ENCODE measurements at places on chromosomes 7 and 10.
A peak's percentile ranks its signal among the peaks of the same experiment; 100 is the strongest.

- no peak for DNase-seq
These were observed 30.0 kb downstream of the AGAP4 start for GRCh38 chr10:45817130-45817859.

GRCh38 chr7:80161466-80161865, 26.8 kb downstream of the GNAI1 start:
- DNase-seq, result no peak

DNA sequence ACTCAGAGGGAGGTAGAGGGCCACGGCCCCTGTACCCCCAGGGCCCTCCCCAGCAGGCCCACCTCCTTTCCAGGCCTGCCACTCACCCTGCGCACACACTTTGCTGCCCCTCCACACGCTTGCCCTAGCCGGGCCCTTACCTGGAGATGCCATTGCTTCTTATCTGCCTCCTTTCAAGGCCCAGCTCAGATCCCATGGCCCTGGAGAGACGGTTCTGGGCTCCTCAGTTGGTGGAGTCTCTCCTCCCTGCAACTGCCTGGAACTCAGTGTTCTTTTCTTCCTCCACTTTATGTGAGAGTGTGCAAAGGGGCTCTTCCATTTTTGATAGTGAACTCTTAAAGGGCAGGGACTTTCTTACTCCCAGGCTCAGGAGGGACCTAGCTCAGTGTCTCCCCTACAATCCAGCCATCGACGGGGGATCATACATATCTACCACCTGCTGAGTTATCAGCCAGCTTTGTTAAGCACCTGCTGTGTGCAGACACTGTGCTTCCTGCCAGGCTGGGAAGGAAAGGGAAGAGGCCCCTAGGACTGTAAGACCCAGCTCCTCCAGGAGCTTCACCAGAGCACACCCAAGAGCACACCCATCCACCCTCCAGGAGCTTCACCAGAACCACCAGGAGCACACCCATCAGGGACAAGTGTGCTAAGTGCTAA, 89.3 kb upstream of the MACROH2A2 start:
- no peak for DNase-seq

- DNase-seq, result no peak
These were observed 573.1 kb upstream of the FOXK1 start for GRCh38 chr7:4108951-4109350.

GRCh38 chr10:49387071-49387470, 8.8 kb downstream of the DRGX start:
- no peak for DNase-seq

DNA sequence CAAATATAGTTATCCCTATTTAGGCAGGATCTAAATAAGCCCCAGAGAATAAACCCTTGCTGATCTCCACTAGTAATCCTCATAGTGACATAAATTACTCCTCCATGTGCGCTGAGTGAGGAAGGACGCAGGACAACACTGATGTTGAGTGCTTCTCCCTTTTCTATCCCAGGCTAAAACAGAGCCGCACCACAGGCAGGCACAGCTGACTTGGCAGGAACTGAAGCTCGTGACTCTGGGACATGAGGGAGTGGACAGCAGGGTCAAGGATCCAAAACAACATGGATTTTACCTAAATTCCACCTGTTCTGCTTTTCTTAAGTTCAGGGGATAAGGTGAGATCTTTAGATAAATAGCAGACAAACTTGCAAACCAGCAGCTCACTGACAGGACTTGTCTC, 46.0 kb downstream of the VOPP1 start:
- DNase-seq, result no peak

DNA sequence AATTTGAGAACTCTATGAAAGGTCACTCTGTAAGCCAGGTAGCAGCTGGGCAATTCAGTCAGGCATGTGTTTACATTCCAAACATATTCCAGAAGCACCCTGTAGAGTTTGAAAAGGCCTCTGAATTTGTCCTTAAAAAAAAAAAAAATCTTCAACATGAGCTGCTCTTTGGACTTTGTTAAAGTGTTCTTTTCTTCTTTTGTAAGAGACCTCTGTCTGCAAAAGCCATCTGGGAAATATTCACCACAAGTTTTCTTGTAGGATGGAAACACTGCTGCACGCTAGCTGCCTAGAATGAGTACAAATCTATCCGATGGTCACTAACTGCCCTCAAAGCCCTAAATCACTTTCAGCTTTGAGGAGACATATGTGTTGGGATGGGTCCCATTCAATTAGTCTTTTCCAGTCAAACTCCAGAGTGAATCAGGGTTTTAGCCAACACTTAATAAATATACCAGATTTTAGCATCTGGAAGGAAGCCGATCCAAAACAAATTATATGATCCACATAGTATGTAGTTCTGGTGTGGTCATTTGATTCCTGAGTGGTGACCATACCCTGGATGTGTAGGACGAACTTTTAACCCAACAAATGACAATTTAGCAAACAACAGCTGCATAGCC, 85.9 kb downstream of the CD36 start:
- no peak for DNase-seq

DNA sequence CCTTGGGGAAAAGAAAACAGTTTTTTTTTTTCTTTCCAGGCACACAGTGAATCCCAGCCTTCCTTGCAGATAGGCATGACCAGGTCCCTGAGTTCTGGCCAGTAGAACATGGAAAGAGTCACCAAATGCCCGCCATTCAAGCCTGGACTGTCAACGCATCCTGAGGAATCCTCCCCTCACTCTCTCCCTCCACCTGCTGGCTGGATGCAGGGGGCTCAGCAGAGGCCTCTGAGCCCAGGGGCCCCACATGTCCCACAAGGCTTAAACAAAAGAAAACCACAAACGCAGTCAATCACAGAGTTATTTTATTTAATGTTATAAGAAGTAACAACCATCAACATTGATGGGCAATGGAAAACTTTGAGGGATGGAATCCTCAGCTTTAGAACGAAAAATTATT, 93.1 kb downstream of the JCAD start:
- DNase-seq, result no peak

DNA sequence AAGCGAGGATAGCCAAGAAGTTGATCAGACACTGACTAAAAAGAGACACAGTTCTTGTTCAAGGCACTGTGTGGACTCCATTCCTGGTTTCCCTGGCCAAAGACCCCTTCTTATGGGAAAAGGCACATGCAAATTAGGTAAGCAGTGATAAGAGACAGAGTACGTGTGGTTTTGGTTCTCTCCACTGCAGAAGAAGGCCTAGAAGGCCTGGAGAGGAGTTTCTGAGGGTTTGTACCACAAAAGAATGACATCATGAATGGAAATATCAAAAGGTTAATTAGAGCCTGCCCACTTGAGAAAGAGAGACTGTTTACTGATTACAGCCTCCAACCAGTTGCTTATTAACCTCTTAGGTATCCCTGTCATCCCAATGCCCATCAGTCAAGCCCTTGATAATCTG, 137.5 kb downstream of the ZNF365 start:
- DNase-seq, result no peak

GRCh38 chr7:54877683-54878082, 118.7 kb upstream of the SEC61G start:
- no peak for DNase-seq

DNA sequence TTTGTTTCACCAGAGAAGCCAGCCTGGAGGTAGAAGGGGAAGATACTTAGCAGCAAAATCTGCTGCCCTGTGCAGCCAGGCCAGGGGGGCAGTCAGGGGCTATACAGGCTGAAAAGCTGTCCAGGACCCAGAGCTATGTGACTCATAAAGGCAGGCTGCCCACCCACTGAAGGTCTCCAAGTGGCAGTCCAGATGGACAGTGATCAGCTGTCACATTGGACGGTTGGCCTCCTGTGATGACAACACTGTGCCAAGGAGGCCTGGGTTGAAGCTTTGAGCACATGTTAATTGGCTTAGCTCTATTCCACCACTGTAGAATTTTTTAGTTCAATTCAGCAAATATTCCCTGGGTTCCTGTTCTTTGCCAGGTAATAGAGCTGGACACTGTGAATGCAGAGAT, 577.3 kb upstream of the GALNT17 start:
- DNase-seq, result no peak

DNA sequence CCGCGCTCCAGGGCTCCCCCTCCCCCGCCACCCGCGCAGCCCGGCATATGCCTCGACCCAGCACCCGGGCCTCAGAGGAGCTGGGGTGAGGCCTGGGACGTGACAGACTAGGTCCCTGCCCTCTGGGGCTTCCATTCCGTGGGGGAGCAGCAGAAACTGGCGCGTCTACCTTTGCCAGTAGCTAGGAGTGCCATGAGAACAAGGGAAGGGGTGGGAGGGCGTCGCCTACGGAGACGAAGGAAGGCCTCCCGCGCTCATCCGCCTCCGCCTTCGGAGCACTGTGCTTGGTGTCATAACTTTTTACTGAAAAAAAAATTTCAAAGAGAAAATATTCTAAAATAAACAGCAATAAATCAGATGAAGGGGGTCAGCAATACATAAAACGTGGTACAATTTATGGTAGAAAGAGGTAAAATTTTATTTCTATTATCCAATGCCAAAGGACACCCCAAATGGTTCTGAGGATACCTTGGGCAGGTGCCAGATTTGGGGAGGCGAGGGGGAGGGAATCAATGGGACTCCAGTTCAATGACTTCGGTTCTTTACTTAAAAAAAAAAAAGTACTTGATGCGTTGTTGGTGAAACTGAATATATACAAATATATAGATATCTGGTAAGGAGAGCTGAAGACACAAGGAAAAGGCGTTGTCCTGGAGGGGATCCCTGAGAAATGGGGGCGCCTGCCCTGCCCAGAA, 35.1 kb upstream of the GRID1 start:
- DNase-seq, result no peak

- no peak for DNase-seq
These were observed 269.6 kb upstream of the FZD1 start for GRCh38 chr7:90994601-90995000.

GRCh38 chr10:6786579-6787031, 206.5 kb upstream of the PRKCQ start:
- DNase-seq, result no peak

DNA sequence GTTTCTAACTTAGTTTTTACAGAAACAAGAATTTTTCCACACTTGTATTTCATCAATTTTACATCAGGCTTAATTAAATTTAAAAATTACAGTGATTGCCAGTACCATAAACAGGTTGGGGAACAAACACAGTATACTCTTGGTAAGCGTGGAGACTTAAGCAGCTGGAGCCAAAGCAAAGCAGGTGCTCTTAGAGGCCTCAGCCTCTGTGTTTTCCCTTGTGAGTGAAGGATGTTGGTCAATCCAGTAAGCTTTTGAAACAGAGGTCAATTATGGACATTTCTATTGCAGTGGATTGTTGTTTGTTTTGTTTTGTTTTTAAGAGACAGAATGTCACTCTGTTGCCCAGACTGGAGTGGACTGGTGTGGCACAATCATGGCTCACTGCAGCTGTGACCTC, 100.6 kb upstream of the CELF2 start:
- DNase-seq, result no peak

- no peak for DNase-seq
These were observed 708 bp downstream of the UBN2 start for GRCh38 chr7:139231513-139232376.

DNA sequence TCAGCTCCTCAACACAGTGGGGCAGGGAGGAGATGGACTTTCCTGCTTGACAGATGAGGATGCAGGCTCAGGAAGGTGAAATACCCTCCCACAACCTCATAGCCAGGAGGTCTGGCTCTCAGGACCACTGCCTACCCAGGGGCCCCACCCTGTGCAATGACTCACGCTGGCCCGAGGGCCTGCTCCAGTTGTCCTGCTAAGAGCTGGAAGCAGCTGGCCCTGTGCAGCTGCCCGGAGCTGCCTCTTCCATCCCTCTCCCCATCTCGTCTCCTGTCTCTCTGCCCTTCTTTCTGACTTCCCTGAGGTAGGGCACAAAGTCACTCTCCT, 123.9 kb downstream of the ZMIZ1 start:
- no peak for DNase-seq

DNA sequence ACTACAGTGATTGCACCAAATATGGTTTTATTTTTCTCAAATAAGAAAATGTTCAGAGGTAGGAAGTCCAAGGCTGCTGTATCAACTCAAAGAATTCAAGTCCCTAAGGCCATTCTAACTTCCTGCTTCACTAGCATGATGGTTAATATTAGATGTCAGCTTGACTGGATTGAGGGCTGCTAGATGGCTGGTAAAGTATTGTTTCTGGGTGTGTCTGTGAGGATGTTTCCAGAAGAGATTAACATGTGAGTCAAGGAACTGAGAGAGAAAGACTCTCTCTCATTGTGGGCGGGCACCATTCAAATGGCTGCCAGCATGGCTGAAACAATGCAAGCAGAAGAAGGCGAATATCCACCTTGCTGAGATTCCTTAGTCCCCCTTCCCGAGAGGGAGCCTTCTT, 77.4 kb upstream of the NRBF2 start:
- no peak for DNase-seq

DNA sequence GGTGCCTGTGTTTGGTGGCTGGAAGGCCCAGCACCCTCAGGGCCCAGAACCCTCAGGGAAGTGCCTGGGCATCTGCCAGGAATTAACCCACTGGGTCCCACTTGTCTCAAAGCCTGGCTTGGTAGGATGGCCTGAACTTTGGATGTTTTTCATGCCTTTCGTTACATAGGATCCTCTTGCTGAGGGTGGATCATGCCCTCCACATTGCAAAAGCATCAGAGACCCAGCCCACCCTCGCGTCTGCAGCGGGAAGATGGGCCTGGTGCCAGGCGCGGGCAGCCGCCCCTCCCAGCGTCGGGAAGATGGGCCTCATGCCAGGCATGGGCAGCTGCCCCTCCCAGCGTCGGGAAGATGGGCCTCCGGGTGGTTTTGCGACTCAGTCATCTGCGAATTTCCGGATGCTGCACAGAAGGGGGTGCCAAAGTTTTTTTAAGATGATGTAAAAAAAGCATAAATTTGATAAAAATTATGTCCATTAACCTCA, 51.9 kb upstream of the PRKAR1B start:
- DNase-seq, result no peak

- no peak for DNase-seq
These were observed 8.9 kb downstream of the SFTPD start for GRCh38 chr10:79939969-79940368.

DNA sequence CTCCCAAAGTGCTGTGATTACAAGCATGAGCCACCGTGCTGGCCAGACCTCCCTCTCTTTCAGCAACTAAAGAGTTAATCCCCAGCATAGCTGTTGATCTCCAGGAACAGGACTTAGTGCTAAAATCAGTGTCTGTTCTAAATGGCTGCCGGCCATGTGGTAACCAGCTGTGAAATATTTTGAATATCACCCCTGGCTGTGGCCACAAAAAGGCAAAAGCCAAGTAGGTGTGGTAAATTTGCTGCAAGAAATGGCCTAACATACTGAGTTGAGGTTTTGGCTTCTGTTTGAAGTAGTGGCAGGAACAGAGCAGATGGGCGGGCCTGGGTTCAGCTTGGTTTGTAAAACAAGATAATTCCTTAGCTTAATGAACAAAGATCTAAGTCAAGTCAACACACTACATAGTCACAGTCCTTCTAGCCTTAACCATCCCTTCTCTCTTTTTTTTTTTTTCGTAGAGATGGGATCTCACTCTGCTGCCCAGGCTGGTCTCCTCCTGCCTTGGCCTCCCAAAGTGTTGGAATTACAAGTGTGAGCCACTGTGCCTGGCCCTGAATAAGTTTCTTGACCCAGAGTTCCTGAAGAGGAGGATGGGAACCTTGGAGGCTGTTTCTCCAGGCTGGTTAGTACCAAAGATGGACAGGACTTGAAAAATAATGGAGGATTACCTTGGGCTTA, 22.7 kb upstream of the AGFG2 start:
- DNase-seq, result peak; percentile 3

All from stimulated activated CD8-positive, alpha-beta memory T cell treated with anti-CD3 and anti-CD28 coated beads, Interleukin-7, amount 100 ng/mL, for 24 hours (primary cell).